DMS79 treated with DMSO at 0.1 percent for 48 hours (cell line): ENCODE measurements at places on chromosomes 7 and 10.
A peak's percentile ranks its signal among the peaks of the same experiment; 100 is the strongest.

- no peak for DNase-seq
Observed at GRCh38 chr7:66236713-66237303, 31.7 kb downstream of the TPST1 start.

GRCh38 chr10:98309366-98310355 is 41.7 kb upstream of the LOXL4 start:
- no peak for DNase-seq

DNA sequence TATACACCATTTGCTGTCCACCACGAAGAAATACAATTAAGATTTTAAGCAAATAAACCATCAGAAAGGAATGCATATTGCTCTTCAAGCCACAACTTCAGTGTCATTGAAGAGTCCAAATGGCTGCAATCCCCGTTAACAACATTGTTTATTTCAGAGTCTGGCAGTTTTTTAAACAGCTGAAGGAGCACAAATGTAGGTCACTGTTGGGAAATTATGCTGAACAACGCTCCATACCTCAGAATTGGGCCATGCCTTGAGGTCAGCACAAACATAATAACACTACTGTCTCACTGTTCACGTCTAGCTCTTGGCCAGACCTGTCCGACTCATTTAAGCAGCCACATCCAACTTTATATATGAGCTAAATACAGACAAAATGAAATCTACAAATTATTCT is 453.9 kb upstream of the GHITM start:
- no peak for DNase-seq

DNA sequence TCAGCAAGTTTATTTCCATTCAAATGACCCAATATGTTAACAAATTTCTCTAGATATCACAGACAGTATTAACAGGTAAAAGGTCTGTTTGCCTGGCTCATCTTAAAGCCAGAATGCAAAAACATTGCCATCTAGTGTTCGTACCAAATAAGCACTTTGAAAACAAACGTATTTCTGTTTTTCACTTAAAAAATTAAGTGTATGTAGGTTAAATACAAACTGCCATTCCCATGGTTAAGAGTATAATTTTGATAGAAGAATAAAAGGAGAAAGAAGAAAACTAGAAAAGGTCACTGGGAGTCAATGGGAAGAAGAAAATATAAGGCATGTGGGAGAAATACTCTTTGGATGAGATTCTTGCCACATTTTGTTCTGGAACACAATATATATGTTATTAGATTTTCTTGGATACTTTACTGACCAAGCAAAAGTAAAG is 51.0 kb downstream of the ORC5 start:
- peak; percentile 9 for DNase-seq

- DNase-seq, result no peak
Observed at GRCh38 chr7:46682836-46683624, 762.0 kb upstream of the IGFBP3 start.

- DNase-seq, result no peak
Observed at GRCh38 chr7:158695726-158696452, 8.7 kb downstream of the NCAPG2 start.

DNA sequence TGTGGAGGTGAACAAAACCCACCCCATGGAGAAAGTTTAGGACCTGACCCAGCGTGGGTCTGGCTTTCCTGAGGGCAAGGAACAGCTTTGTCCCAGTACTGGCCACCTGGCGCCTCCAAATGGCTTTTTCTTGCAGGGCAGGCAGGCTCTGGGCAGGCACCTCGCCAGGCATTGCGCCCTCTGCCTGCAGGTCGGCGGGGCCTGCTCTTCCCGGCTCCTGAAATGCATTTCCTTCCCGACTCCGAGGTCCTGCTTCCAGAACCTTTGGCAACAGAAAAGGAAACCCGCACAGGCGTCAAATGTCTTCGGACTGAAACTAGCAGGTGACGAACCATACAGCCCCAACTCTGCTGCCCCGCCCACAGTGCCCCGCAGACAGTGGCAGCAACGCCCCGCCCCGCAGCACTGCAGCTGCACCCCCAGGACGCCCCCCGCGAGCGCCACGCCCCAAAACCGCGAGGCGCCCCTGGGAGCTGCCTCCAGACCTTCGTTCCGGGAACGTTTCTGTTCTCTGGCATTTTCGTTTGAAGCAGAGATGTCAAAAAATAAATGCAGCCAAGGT is 65.5 kb downstream of the C10orf143 start:
- DNase-seq, result no peak

GRCh38 chr10:113853578-113854012 is 287 bp downstream of the DCLRE1A start:
- DNase-seq, result no peak

GRCh38 chr7:84484502-84485079 is 290.0 kb upstream of the SEMA3A start:
- no peak for DNase-seq

GRCh38 chr7:87797798-87798403 is 78.3 kb downstream of the SLC25A40 start:
- DNase-seq, result peak; percentile 49

DNA sequence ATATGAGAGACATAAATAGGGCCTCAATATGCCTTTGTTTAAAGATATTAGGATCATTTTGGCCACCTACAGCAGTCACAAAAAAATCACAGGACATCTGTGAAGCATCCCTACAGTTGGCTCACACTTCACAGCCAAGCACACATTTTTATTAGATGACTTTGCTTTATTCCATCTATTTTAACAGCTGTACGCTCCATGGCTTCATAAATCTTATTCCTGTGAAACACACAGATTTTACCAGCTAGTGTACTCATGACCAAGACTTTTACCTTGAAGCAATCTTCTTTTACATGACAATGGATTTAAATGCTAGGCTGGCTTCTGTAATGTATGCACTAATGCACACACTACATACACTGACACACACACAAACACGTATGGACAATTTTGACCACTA is 254.8 kb upstream of the PITRM1 start:
- DNase-seq, result no peak

DNA sequence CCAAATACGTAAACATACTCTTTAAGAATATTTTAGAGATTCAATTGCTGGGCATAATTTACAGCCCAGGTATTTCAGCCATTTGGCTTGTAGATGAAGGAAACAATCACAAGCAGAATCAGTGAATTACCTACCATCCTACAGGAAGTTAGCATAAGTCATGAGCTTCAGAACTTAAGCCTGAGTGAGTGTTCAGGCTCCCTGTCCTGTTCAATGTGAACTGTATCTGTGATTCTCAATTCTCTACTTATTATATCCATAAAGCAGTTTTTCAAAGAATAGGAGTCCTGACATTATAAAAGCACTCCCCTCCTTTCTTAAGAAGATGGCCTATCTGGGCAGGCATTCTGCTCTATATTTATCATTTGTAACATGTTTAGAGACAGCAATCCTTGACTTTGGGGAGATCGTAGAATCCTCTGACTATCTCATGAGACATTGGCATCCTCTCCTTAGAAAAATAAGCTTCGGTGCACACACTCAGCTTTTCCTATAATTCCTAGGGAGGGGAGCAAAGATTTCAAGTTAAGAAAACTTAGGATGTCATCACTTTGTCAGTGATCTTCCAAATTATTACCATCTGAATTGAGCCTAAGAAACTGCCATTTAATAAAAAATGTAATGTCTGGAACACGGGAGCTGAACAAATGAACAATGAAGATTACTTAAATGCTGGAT is 645.2 kb upstream of the IGFBP3 start:
- no peak for DNase-seq

GRCh38 chr7:148264933-148265557 is 325.5 kb upstream of the C7orf33 start:
- peak; percentile 44 for DNase-seq

- no peak for DNase-seq
Observed at GRCh38 chr7:159126311-159127260, 18.1 kb downstream of the VIPR2 start.

DNA sequence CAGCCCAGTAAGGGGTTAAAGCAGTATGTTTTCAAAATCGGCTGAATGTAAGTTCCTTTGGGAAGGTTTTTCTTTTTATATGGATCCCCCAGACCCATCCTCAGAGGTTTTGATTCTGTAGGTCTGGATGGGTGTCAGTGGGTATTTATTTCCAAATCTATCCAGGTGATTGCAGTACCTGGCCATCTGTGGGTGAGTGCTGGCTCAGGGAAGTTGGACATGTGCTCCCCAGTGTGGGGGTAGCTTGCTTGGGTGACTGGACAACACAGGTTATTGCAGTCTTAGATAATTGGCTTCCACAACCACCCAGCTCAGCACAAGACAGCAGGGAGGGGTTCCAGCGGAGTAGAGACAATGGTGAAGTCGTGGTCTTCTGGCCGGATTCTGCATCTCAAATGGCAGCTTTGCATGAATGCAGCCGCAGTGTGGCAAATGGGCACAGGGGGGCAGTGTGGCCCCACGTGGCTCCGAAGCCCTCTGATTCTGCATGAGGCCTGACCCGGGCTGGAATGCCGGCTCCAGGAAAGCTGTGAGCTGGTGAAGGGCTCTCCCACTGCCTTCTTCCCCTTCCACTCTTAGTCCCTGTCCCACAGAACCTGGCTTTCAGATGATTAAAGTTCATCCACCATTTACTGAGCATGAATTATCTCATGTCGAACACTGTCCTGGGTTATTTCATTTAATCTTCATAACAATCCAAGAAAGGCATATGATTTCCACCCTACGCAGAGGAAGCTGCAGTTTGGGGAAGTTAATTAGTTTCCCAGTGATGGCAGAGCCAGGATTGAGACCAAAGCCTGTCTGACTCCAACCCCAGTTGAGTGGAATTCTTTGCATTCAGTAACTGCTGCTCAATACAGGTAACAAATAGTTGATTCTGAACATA is 64.5 kb upstream of the SYPL1 start:
- peak; percentile 67 for DNase-seq

- DNase-seq, result no peak
Observed at GRCh38 chr7:18189500-18190126, 162.0 kb upstream of the PRPS1L1 start.
